IPS DF 6.9 (cell line): ENCODE measurements at places on chromosomes 11 and 22.

DNA sequence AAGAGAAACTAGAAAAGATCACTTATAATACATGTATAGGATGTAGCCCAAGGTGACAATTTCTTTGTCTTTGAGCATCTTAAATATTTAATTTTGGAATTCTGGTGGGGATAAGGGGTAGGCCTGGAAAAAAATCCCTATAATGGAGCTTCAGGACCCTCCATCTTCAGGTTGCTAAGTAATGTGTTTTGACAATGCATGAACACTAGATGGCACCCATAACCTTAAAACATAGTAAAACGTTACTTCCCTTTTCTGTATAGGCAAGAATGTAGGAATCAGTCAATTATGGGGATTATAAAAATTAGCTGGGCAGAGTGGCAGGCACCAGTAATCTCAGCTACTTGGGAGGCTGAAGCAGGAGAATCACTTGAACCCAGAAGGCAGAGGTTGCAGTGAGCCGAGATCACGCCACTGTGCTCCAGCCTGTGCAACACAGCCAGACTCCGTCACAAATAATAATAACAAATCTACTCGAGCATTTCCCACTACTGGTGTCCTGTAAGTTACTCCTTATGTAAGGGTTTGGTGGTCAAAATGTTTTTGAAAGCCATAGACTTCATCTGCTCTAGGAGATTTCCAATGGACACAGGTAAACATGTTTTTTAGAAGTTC lies 541.9 kb upstream of the CCDC90B start:
- no peak for DNase-seq

- no peak for DNase-seq
These were observed 52.4 kb downstream of the AP2A2 start for GRCh38 chr11:977830-978720.

DNA sequence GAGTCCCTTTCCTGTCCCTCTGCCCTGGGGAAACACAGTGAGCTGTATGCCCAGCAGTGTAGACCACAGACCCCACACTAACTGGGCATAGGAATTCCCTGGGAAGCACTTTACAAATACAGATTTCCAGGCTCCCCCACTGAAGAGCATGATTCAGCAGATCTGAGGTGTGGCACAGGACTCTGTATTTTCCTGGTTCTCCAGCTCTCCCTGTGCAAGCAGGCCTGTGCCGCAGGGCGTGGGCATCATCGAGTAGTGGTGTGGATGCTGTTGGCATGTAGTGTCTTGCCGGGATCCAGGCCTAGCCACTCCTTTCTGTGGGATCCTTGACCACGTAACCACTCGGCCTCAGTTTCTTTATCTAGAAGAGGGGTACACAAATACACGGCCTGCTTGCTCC lies 49.9 kb downstream of the GALNT18 start:
- DNase-seq, result no peak

- no peak for DNase-seq
These were observed 354.4 kb downstream of the SOX6 start for GRCh38 chr11:16001899-16002426.

DNA sequence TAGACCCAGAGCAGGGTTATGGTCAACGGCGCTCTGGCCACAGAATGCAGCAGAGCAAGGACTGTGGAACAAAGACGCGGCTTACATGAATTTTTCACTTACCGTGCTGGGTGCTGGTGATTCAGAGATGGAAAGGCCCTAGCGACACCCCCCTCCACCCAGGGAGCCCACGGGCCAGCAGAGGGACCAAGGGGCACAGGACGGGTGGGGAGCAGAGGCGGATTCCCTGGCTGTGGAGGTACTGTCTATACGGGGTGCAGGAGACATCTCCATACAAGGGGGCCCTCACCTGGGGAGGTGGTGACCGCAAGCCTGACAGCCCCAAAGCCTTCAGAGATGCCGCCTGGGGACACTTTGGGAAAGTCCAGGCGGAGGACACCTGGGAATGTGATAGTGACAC lies 1.1 kb upstream of the SEPTIN5 start:
- DNase-seq, result no peak

DNA sequence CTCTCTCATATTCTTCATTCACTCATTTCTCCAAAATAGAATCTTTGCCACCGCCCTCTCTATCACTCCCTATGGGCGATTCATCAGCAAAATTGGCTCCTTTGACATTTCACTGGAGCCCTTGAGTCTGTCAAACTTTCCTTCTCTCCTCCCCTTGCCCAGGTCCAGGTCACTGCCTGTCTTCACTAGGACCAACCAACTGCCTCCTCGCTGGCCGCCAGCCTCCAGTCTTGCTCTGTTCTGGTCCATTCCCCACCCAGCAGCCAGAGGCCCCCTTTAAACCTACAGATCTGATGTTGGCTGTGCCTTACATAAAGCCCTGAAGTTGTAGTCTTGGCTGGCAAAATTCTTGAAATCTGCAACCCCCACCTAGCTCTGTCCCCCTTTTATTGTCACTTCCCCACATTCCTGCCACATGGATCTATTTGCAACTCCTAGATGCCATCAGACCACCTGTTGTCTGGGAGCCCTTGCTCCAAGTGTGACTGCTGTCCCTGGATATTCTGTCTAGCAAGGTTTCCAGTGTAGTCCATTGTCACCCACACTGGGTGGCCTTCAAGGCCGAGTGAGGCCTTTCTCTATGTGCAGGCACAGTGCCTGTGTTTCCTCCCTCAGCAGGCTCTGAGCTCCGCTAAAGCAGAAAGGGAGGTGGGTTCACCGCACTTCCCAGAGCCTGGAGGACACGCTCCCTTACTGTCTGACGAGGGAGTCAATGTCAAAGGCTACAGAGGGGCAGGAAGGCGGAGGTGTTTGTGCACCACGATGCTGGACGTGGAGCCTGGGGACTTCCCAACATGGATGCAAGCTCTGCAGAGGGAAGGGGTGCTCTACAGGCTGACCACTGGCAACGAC lies 25.5 kb downstream of the MYEOV start:
- no peak for DNase-seq
